ENCODE measurements at places on chromosomes 6 and 20.

- no peak for DNase-seq
Observed at GRCh38 chr6:63558278-63558677, 14.0 kb upstream of the LOC128125822 start.

DNA sequence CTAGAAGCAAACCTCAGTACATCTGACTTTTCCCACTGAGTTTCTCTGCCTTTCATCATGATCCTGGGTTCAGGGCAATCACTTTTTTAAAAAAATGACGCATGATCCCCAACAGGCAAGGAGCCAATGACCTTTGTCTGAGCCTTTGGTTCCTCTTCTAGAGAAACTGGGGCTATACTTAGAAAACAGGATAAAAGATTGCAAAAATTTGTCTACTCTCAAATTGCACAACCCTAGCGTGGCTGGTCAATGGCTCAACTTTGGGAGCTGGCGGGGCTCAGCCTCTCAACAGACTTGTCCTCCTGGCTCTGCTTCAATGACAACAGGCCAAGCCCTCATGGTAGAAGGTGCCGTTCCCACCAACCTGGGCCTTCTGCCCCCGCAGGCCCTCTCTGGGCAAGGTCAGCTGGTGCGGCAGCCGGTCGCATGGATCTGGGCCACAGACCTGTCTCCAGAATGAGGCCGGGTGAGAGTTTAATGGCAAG lies 48.7 kb downstream of the PDYN start:
- no peak for DNase-seq

GRCh38 chr20:11221046-11221445 lies 547.2 kb upstream of the JAG1 start:
- no peak for DNase-seq

GRCh38 chr6:46263707-46264086 lies 92.9 kb upstream of the ENPP5 start:
- DNase-seq = no peak

DNA sequence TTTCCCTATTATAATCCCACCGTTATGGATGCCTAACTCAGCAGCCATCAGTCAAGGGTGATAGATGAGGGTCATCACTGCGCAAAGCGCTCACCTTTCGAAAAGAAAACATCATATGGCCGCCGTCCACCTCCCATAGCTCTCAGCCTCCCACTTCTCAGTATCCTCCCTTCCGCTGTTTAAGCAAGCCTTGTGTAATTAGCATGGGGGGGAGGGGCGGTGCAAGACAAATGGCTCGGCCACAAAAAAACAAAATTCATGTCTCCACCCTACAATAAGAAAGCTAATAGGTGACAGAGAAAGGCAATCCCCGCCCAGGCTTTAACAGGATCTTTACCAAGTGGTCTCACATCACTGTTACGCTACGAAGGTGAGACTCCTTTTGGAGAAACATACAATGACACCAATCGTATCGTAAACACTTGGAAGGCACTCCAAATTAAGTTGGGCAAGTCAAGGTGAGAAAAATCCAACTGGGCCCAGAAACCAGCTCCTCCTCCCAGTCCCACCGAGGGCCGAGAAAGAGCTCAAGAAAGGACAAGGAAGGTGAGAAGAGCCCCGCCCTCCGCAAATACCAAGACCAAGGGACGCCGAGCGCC lies 645 bp downstream of the DDX39B start:
- peak; percentile 44 for DNase-seq

DNA sequence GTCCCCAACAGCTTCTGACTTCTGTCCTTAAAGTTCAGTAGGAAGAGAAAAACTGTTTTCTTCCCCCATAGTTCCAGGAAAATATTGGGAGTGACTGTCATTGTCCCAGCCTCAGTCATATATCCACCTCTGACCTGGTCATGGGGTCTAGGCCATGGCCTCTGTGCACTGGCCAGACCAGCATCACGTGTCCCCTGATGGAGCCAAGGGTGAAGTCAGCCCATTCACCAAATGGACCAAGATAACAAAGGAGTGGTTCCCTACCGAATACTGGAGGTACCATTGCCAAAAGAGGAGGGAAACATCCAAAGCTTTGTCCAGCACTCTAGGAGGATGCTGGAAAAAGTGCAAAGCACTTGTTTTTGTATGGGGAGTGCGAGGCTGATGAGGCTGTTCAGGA lies 395.4 kb downstream of the TAF4 start:
- no peak for DNase-seq

DNA sequence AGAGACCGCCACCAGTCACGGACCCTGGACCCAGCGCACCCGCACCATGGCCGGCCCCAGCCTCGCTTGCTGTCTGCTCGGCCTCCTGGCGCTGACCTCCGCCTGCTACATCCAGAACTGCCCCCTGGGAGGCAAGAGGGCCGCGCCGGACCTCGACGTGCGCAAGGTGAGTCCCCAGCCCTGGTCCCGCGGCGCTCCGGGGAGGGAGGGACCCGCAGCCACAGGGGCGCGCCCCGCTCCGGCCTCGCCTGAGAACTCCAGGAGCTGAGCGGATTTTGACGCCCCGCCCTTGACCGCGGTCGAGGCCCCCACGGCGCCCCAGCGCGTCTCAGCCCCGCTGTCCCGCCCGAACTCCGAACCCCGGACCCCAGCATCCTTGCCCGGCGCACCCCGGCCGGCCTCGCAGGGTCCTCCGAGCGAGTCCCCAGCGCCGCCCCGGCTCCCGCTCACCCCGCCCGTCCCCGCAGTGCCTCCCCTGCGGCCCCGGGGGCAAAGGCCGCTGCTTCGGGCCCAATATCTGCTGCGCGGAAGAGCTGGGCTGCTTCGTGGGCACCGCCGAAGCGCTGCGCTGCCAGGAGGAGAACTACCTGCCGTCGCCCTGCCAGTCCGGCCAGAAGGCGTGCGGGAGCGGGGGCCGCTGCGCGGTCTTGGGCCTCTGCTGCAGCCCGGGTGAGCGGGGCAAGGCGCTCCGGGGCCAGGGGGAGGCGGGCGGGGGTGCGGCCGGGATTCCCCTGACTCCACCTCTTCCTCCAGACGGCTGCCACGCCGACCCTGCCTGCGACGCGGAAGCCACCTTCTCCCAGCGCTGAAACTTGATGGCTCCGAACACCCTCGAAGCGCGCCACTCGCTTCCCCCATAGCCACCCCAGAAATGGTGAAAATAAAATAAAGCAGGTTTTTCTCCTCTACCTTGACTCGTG lies at the start of gene OXT:
Gene OXT (plus strand): TSS at position 11 of the 920 bp plus-strand sequence. CDS start 36 bp downstream, at position 47.
- DNase-seq = peak; percentile 73

DNA sequence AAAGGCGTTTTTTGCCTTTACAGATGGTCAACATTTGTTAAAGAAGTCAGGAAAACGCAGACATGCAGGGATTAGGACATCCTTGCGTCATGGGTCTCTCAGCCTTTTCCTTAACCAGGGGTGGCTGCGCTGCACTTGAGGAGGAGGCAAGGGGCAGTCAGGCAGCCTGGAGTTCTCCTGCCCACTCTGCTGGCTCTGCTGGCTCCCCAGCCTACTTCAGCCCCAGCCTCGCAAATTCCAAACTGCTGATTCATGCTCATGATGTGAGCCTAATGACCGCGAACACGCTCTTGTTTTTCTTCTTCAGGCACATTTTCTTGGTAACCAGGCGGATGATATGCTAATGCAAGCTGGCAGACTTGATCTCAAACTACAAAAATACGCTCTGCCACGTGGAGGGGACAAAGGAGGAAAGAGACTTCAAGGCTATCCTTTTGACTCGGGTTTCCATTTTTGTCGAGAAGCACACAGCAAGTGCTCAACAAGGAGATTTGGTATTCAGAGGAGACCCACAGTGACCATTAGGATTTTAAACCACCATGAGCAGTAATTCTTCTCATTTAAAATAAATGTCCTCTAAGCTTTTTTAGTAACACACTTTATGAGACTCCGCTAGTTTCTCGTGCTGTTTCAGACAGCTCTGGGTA lies 290.3 kb upstream of the STXBP5 start:
- DNase-seq = no peak

DNA sequence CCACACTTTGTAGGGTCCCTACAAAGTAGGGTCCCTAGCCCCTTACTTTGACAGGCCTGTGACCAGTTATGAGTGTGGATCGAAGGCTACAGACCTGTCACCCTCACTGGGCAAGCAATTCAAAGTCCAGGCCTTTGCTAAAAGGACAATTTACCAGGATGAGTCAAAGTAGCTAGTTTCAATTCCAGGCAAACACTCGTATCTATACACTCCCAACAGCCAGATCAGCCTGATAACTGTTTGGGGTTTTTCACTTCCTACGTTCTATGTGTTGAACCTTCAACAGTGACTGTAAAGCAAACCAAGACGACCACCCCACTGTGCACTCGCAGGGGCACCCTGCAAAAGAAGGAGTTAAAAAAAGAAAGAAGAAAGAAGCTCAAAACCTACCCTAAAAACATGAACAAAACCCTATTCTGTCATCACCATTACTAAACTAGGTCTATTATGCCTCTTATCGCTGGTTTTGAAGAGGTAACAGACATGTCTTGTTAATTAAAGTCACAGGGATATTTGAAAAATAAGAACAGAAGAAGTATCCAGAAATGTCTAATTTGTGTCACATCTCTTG lies 3.2 kb downstream of the GFOD1 start:
- no peak for DNase-seq

DNA sequence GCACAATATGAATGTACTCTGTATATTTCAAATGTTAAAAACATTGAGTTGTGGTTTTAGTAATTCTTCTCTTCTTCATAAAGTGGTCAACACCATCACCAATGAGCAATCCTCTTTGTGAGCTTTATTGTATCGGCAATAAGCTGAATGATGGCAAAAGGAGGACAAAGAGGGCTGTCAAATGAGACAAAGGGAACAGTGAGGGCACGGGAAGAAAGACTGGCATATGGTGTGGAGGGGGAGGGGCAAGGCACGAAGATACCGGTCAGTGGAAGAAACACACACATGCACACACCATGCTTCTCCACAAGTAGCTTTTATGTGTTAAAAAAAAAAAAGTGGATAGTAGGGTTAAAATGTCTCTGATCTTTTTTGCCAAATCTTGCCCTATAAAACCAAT lies 506.8 kb upstream of the CITED2 start:
- DNase-seq = no peak

- no peak for DNase-seq
Observed at GRCh38 chr6:30645989-30646388, 944 bp upstream of the C6orf136 start.

- no peak for DNase-seq
Observed at GRCh38 chr20:18314786-18315406, 26.6 kb downstream of the ZNF133 start.

- no peak for DNase-seq
Observed at GRCh38 chr20:38963745-38964144, 1.6 kb downstream of the DHX35 start.

GRCh38 chr6:131382631-131383030 lies 190.4 kb upstream of the ARG1 start:
- DNase-seq = no peak

- no peak for DNase-seq
Observed at GRCh38 chr20:63578224-63579016, 4.4 kb upstream of the HELZ2 start.

DNA sequence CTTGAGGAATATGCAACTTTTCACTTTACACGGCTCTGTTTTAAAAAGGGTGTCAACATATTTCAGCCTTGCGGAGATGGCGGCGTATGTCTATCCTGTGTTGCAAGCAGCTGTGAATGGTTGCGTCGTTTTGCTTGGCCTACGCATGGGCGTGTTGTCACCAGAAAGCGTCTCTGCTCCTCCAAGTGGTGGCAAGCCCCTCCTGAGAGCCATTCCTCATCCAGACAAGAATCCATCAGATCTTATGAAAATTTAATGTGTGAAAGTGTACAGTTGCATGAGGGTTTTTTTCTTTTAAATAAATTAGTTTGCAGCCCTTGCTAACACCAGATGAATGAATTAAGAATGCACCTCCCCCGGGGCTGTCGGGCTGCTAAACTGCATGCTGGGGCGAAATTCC lies 114.4 kb downstream of the PHACTR3 start:
- DNase-seq = no peak

DNA sequence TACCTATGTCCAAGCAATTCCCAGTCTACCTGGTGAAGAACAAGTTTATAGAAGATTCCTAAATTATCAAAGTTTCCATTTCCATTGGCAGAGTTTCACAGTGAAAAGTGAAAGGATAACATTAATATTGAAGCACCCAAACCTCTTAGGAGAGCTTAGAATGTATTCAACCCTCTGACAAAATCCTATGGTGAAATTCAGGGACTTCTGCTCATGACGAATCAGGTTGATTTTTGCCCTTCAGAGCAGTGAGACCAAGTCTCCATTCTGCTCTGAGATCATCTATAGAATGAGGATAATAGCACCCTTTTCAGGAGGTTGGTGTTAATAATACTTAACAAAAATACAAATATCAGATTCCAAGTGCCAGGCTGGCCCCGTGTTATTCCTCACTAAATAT lies 15.5 kb downstream of the SERPINB1 start:
- no peak for DNase-seq

DNA sequence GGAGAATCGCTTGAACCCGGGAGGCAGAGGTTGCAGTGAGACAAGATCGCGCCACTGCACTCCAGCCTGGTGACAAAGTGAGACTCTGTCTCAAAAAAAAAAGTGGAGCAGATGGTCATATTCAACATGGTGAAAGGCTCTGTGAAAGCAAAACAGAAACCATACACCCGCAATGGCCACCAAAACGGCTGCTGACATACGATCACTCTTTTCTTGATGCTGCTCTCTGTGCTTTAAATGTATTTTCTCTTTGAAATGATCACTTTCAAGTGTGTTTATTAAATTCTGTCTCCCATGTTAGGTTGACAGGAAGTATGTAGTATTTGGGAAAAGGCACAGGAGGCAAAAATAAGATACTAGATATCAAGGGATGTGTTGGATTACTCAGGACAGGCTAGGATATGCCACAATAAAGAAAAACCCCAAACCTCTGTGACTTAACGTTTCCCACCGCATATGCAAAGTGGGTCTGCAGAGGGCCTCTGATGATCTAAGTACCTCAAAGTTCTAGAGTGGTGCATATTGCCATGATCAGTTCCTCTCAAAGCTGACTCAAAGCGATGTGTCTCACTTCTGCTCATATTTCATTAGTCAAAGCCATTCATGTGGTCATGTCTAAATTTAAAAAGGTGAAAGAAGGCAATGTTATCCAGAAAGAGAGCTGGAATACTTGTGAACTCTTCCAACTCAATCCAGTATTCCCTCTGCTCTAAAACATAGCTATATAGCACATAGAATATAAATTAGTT lies 155.1 kb upstream of the SOX4 start:
- no peak for DNase-seq

- no peak for DNase-seq
Observed at GRCh38 chr20:52572687-52573086, 381.1 kb upstream of the ZFP64 start.

DNA sequence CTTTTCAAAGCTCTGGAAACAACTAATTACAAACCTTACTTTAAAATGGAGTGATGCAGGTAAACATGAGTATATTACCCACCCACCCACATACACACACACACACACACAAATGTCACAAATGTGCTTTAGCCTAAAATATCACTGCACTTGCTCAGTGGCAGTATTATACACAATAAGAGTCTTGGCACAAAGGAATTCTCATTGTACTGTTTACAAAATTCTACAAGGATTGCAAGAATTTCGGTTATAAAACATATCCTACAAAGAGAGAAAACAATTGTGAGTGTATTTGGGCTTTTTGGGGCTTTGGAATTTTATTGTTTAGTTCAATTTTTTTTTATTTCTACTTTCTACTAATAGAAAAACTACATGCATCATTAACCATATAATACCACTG lies 113.2 kb upstream of the BEND6 start:
- DNase-seq = no peak

Data from stimulated activated CD4-positive, alpha-beta T cell treated with anti-CD3 and anti-CD28 coated beads, Interleukin-4, amount 100 ng/mL, for 4 hours (primary cell).